Activated T-helper 17 cell treated with anti-CD3 and anti-CD28 coated beads, Interleukin-2, amount 50 U/mL, for 72 hours (primary cell): ENCODE measurements at places on chromosomes 6 and 20. TPM values are rescaled to one million over a fixed set of nuclear protein-coding genes. Genes with fewer than 3 reads are reported as not detected.

DNA sequence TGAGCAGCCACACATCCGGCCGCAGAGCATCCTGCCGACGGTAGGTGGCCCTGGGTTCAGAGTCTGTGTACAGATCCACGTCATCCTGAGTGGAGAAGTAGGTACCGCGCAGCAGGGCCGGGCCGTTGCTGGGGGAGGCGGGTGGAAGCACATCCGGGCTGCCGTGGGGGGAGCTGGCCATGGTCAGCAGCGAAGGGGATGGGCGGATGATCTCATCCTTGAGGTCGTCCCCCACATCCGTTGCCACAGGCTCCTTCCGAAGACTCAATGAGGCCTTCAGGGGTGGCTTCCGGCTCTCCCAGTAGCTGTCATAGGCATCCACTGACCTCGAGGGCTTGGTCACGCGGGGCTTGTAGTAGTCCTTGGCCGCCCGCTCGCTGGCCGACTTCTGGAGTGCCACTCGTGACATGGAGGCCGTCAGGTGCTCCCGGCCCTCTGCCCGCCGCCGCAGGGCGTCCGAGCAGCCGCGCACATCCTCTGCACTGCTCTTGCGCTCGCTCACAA is 9.2 kb downstream of the SPATA2 start:
- ATAC-seq = no peak

DNA sequence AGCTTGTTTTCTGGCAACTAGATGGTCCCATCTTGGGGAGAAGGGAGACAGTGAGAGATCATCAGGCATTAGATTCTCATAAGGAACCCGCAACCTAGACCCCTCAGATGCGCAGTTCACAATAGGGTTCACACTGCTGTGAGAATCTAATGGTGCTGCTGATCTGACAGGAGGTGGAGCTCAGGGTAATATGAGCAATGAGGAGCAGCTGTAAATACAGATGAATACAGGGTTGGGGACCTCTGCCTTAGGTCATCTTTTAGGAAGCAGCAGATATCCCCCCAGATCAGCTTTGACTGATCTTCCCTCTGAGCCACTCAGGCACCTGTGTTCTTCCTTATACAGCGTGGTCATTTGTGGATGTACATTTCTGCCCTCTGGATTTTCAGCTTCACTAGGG is 63.4 kb downstream of the SMOC2 start:
- ATAC-seq = no peak

DNA sequence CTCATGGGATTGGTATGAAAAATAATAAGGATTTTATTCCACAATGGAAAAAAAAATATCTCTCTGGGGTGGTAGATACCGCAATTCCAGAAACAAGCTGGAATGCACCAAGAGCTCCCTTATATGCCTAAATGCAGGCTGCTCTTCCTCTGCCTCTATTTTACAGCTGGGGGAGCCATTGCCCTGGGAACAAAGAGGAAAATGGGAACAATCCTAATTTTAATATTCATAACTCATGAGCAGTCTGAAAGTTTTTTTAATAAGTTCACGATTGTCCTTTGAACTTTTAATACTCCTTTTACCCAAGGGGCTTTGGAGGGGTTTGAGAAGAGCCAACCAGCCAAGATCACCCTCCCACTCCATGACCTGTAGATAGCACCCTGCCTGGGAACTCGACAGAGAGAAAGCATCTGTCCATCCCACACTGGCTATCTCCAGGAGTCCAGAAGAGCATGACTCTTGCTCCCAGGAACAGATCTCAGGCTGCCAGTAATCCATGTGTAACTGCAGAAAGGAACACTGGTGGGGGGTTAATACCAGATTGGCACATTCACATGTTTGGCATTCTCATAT is 74.7 kb downstream of the CD83 start:
- ATAC-seq = no peak

DNA sequence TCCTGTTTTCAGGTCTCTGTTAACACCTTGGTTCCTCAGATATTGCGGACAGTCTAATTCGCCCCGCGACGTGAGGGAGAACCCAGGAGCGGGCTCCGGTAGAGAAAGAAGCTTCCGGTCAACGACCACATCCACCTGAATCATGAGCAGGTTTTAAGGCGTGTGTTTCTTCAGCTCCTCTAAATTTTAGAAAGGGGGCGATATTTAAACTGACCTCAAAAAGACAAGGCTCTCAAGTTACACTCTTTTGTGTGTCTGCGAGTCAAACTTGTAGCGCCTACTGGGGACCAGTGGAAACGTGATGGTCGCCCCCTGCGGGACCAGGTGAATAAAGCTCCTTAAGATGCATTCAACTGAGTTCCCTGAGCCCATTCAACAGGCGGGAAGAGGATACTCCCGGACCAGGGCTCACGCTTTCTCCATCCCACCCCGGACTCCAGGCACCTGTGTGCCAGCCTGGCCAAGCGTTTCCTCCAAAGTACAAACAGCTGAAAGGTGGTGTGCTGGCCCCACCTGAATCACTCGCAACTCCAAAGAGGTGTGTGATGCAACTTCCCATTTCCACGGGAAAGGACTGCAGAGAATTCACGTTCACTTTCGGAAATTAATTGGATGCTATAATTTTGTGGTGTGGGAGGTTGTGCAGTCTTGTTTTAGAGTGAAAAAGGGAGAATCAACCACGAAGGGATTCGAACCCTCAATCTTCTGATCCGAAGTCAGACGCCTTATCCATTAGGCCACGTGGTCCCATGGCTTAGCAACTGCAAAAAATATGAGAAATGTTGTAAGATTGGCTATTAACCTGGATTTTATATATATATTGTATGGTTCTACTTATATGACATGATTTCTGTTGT is 17.0 kb downstream of the GPX5 start:
- peak; percentile 75 for ATAC-seq

The PNPLA1 gene
- not detected for total RNA-seq

The PROKR2 gene
- total RNA-seq = not detected

The OR12D3 gene
- not detected for total RNA-seq

The RHAG gene
- total RNA-seq = not detected
